KG1 (cell line): ENCODE measurements at places on chromosomes 12 and 14.

DNA sequence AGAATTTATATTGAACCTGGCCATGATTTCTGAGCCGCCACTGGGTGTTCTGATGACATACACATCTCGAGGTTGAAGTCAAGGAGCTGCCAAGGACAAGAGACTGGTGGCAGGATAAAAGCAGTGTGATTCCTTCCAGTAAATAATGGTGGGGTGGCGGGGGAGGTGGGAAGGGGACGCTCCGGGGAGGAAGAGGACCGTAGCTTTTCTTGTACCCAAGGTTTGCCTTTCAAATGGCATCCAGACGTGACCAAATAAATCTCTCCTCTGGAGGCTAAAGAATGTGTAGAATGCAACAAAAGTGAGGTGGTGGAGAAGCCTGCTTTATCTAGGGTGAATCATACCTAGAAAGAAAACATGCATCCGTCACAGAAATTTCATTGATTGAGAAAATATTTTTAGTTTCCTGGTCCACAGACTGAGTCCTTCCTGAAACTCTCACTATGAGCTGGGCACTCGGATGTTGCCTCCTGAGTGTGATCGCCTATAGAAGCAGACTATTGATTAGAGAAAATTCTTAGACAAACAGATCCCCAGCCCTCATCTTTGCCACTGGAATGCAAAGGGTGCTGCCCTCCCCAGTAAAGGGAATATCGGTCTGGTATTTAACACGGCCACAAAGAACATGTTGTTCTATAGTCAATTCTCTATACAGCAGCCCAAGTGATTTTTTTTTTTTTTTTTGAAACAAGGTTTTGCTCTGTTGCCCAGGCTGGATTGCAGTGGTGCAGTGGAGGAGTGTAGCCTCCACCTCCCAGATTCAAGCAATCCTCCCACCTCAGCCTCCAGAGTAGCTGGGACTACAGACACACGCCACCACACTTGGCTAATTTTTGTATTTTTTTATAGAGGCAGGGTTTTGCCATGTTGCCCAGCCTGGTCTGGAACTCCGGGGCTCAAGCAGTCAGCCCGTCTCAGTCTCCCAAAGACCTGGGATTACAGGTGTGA lies 112.1 kb downstream of the DPF3 start:
- no peak for DNase-seq

- no peak for DNase-seq
These were observed 154.0 kb downstream of the PIWIL1 start for GRCh38 chr12:130491421-130492357.

DNA sequence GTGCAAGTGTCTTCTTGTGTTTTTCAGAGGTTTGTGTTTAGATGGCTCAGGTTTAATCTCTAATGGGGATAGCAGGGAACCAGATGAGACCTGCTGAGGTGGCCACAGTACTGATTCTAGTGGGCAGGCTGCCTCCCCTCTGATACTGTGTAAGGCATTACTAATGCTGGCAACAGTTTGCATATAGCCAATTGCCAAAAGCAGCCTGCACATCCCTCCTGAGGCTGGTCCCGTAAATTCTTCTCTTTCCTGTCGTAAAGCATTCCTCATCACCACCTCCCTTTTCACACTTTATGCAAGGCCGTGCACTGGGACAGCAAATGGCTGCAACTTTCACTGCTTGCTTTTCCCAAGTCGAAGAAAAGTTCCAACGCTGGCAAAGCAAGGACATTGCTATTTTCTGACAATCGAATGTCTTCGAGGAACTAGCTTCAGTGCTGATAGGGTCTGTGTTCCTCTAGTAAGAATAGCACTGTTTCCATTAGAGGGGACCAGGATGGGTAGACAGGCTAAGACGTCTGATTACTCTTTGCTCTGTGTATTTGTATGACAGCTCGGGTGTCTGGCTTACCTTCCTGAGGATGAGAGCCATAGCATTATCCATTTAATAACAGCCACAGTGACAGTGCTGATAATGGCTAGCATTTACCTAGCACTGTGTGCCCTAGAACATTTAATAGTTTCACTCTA lies 178.2 kb upstream of the HIF1A start:
- no peak for DNase-seq

GRCh38 chr12:103824290-103824689 lies 16.7 kb downstream of the NT5DC3 start:
- no peak for DNase-seq

DNA sequence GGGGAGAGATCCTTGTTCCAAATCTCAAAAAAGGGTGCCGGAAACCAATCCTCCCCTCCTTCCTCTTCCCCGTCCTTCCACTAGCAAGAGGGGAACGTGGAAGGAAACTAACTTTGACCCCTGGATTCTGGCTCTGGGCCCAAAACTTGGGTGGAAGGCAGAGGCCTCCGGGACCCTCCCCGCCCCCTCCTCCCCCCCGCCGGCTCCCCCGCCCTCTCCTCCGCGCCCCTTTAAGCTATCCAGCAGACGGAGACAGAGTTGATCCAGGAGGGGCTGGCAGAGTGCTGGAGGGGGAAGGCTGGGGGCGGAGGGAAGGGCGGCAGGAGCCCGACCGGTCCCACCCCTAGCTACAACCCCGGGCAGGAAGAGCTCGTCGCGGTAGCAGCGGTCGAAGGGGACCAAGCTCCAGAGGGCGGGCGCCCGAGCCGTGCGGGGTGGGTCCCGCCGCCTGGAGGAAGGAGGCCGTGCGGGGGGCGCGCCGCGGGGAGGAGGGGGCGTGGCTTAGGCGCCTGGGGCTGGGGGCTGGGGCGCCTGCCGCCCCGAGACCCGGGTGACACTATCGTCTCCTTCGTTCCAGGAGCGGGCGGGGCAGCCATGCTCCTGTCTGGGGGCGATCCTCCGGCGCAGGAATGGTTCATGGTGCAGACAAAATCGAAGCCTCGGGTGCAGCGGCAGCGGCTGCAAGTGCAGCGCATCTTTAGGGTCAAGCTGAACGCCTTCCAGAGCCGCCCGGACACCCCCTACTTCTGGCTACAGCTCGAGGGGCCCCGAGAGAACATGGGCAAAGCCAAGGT lies at the start of gene NYNRIN:
Gene NYNRIN, plus strand, starts transcription at position 351 of the 794 bp plus-strand sequence. Its CDS starts 244 bp downstream, at position 595.
- peak; percentile 28 for DNase-seq

DNA sequence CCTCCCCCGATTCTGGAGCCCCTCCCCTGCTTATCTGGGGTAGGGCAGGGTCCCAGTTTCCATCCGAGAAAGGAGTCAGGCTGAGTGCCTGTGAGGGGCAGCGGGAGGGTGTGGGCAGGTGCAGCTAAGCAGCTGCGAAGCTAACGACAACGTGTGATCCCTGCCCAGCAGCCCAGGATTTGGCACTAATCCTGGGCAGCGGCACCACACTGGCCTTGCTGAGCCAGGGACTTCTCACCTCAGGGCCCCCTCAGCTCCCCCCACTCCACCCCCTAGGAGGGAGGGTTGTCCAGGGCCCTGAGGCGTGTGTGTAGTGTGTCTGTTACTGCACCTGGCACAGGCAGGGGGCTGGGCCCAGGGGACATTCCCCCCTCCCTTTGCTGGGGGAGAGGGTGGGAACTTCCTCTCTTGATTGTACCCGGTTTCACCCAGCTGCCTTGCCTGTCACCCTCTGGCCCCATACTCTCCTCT lies 1.8 kb downstream of the SMIM41 start:
- DNase-seq, result no peak

GRCh38 chr12:3300833-3301401 lies 190.1 kb upstream of the PRMT8 start:
- no peak for DNase-seq

DNA sequence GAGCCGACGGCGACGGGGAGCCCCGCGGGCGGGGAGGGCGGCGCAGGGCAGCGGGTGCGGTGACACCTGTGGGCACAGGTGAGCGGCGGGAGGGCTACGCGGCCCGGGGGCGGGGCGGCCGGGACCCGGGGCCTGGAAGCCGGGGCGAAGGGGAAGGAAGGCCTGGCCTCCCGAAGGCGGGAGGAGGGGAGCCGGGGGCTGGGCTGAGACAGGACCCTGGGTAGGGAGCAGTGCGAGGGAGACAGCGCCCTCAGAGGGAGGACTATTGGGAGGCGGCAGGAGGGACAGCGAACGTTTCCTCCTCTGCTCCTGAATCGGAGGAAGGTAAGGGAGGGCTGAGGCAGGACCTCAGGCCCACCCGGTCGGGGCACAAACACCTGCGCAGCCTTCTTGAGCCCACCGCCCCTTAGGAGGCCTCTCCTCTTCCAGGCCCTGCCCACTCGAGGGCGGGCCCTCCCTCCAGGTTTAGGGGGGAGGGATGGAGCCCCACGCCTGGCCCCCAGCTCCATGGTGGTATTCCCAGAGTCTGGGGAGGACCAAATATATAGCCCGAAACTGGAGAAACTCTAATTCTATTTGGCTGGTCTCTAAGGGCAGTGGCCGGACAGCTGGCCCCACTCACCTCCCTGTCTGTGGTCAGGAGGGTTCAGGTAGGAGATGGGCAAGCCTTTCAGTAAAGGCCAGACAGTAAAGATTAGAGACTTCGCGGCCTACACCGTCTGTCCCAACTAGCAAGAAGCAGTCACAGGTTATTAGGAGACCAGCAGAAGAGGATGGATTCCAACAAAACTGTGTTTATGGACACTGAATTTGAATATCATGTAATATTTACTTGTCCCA lies 509 bp downstream of the PLEKHG6 start:
- DNase-seq, result no peak

DNA sequence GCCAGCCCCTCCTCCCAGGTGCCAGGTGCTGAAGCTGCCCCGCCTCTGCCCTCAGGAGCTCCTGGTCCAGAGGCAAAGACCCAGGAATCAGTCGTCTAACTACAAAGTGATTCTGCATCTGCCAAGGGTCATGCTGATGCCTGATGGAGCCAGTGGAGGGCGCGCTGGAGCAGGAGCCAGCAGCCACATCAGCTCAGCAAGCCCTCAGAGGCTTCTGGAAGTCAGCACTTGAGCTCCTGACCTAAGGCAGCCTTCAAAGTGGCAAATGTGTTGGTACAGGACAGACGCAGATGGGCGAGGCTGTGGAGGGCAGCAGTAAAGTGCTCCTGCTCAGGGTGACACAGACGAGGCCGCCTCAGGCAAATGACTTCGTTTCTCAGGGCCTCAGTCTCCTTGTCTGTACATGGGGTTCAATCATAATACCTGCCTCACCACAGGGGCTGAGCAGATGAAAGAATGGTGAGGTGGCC lies 10.9 kb downstream of the C12orf43 start:
- no peak for DNase-seq

DNA sequence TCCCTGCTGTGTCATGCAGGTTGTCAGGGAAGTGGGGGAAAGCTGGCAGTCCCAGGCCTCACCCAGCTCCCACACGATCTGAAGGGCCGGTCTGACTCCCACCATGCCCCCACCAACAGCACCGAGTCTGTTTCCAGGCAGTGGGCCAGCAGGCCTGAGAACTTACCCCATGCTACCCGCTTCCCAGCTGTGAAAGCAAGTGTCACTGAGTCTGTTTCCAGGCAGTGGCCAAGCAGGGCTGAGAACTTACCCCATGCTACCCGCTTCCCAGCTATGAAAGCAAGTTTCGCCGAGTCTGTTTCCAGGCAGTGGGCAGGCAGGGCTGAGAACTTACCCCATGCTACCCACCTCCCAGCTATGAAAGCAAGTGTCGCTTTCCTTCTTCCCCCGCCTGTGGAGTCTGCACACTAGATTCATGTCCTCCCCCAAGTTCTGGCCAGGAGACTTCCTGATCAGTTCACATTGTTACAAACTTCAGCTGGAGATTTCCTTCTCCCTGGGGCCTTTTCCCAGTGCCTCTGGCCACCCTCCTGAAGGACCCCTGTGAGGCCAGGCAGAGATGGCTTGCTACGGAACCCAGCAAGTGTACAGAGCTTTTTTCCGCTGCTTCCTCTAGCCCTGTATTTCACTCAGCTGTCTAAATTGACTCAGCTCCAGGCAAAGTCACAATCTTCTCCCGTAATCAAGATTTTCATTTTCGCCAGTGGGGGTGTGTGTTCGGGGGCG lies 435.4 kb downstream of the TMTC2 start:
- no peak for DNase-seq

DNA sequence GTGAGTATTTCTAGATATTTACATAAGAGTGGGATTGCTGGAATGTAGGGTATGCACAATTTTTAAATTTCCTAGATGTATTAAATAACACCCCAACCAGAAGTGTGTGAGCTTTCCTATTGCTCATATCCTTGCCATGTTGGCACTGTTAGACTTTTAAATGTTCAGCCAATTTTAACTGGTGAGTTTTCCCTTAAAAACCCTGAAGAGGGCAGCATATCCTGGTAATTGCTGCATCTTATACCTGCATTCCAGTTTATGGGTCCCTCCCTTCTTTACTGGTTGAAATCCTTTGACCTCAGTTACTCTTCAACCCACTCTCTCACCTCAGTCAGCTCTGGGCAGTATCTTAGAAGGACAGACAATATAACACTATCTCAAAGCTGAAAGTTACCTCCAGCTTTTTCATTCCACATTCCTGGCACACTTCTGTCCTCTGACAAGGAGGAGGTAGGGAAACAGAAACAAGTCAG lies 270.6 kb downstream of the PAWR start:
- DNase-seq, result no peak

DNA sequence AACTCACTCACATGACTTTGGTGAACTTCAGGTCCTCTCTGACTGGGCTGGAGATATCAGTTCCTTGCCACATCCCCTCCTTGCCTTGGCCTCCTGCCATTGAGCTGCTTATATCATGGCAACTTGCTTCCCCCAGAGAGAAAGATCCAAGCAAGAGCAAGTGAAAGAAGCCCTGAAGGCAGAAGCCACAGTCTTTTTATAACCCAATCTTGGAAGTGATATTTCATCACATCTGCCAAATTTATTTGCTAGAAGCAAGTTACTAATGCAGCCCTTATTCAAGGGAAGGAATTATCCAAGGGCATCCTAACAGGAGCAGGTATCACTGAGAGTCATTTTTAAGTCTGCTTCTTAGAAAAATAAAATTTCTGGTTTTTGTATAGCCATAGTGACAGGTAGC lies 127.8 kb downstream of the SLC38A4 start:
- DNase-seq, result no peak

DNA sequence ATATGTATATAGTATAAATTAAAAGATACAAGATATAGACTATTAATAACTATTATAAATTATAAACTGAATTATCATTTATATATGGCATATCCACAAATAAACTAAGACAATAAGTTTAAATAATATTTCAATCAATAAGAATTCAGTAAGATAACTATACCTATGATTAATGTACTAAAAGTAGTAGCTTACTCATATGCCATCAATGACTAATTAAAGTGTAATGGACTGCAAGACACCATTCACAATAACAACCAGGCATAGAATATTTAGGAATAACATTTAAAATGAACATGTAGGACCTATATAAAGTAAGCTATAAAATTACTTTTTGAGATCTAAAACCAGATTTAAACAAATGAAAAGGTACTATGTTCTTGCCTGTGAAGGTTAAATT lies 18.8 kb downstream of the KCNC2 start:
- no peak for DNase-seq

GRCh38 chr14:102882226-102882906 lies 40.1 kb upstream of the AMN start:
- no peak for DNase-seq

- no peak for DNase-seq
These were observed 26.7 kb downstream of the NIN start for GRCh38 chr14:50804181-50804721.

- DNase-seq, result no peak
These were observed 268.5 kb upstream of the PPFIA2 start for GRCh38 chr12:82027612-82028011.
